Tibial nerve (tissue), 4 donors: ENCODE measurements at places on chromosomes 3 and 15. TPM values are rescaled to one million over a fixed set of nuclear protein-coding genes. Genes with fewer than 3 reads are reported as not detected.

GRCh38 chr15:58864602-58865424 is 68.7 kb downstream of the SLTM start:
- no peaks in the 10 kb centered on the region for H3K36me3 ChIP-seq
- no peaks in the 10 kb centered on the region for H3K27me3 ChIP-seq
- H3K27ac ChIP-seq, result no peak overlapping the region

DNA sequence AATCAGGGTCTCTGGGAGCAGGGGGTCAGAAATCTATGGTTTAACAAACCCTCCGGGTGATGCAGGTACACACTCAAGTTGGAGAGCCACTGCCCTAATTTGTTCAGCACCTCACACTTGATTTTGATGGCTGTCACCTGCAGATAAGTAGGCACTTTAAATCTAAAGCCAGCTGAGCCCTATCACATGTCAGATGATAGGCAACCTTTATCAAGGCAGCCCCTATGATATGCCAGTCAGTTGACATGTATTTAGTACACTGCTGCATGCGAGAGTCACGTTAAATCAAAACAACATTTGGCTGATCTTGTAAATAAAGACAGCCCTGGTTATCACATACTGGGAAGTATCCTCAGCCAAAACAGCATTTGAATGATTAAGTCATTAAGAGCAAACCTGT is 104.4 kb upstream of the MCTP2 start:
- no peak overlapping the region for H3K27ac ChIP-seq
- DNase-seq, result no peak
- H3K36me3 ChIP-seq, result no peaks in the 10 kb centered on the region
- H3K4me1 ChIP-seq, result no peaks in the 10 kb centered on the region
- no peak overlapping the region for H3K4me3 ChIP-seq
- no peaks in the 10 kb centered on the region for H3K27me3 ChIP-seq

GRCh38 chr3:67557848-67558355 is 96.5 kb downstream of the SUCLG2 start:
- no peaks in the 10 kb centered on the region for H3K27me3 ChIP-seq
- peaks cover 9% of the 10 kb centered on the region for H3K4me1 ChIP-seq
- no peak overlapping the region for H3K27ac ChIP-seq
- no peaks in the 10 kb centered on the region for H3K36me3 ChIP-seq
- H3K4me3 ChIP-seq, result no peak overlapping the region

Gene SCAMP5
- total RNA-seq, result 14.1 TPM

GRCh38 chr3:71784914-71785531 is at the start of gene PROK2:
TSS of gene PROK2 (minus strand) at chr3:71785148. CDS start at chr3:71785052, 96 bp downstream.
- H3K27ac ChIP-seq, result no peak within 1 kb of the TSS
- H3K27me3 ChIP-seq, result no peaks in the 10 kb centered on the region
- peak within 1 kb of the TSS; percentile 19 for H3K4me3 ChIP-seq

Gene TP63
- 1.7 TPM for total RNA-seq

DNA sequence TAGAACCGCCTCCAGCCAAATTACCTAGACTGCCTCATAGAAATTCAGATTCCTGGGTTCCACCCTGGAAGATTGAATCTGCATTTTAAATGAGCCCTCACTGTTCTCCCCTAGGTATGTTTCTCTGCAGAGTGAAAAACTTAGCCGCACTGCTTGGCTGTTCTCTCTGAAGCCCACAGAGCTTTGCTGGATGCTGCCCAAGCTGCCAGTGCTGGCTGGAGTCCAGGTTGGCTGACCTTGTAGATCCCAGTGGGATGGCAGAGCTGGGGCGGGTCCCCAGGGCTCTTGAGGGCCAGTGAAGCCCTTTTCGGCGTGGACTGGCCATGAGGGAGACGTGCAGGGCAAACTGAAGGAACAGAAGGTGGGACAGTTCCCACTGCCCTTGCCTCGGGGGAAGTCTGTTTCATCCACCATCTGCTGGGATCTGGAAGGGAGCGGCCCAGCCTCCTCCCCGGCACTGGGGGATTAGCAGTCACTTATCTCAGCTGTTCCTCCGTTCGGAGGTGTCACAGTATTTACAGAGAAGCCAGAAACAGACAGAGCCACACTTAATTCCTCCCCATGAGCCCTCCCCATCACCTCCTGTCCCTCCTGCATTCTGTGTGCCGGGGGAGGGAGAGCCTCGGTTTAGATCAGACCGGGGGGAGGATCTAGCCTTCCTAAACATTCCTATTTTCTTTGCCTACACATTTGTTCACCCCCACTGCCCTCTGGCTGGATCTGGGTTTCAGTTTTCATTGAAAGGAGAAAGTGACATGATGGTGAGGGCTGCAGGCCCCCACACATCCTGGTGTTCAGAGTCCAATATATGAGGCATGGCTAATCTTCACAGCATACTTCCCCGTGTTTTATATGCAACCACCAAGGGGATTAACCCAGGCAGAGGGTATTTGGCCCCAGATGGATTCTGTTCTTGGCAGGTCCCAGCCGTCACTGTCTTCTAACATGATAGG is 4.1 kb upstream of the ACTC1 start:
- H3K4me3 ChIP-seq, result no peak overlapping the region
- no peak overlapping the region for H3K27ac ChIP-seq
- H3K27me3 ChIP-seq, result no peaks in the 10 kb centered on the region

Gene HRH1
- total RNA-seq, result 15.9 TPM

DNA sequence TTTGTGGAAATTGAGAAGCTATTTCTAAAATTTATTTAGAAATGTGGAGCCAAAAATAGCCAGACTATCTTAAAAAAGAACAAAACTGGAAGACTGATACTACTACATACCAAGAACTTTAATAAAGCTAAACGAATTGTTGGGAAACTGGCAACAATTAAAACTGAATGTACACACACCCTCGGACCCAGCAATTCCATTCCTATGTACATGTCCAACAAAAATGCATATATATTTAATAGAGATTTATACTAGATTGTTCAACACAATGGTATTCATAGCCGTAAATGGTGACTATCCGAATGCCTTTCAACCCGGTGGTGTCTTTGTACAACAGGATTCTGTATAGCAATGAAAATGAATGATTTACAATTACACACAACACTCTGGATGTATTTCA is 136.5 kb upstream of the RASGRP1 start:
- no peaks in the 10 kb centered on the region for H3K4me1 ChIP-seq
- H3K27ac ChIP-seq, result no peak overlapping the region

Gene CGNL1
- total RNA-seq, result 31.9 TPM

Gene CAPN3
- 31.7 TPM for total RNA-seq

DNA sequence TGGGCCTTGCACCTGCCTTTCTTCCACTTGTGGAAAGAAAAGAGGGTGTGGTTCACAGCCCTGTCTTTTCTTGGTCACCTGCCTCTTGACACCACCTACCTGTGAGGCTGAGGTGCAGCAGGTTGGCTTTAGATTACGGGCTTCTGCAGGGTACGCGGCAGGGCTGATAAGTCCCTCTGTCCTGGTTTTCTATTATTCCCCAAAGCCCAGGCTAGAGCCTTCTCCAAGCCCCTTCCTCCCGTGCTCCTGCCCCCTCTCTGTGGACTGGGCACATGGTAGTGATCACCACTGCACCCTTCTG is 44.8 kb upstream of the HACD2 start:
- H3K4me3 ChIP-seq, result no peak overlapping the region
- H3K27me3 ChIP-seq, result no peaks in the 10 kb centered on the region
- H3K4me1 ChIP-seq, result no peaks in the 10 kb centered on the region
- DNase-seq, result no peak
- no peak overlapping the region for H3K27ac ChIP-seq

DNA sequence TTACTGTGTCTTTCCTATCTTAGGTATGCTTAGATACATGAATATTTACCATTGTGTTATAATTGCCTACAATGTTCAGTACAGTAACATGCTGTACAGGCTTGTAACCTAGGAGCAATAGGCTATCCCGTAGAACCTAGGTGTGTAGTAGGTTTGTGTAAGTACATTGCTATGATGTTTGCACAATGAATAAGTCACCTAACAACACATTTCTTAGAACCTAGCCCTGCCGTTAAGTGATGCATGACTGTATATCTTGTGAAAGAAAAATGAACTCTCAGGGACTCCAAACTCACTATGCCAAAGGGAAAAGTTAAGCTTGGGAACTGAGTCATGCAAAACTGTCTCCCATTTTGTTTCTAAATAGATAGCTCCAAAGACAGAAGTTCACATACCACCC is 91.5 kb upstream of the ACP3 start:
- no peak overlapping the region for H3K27ac ChIP-seq
- H3K4me3 ChIP-seq, result no peak overlapping the region
- no peak for DNase-seq
- H3K4me1 ChIP-seq, result no peaks in the 10 kb centered on the region

DNA sequence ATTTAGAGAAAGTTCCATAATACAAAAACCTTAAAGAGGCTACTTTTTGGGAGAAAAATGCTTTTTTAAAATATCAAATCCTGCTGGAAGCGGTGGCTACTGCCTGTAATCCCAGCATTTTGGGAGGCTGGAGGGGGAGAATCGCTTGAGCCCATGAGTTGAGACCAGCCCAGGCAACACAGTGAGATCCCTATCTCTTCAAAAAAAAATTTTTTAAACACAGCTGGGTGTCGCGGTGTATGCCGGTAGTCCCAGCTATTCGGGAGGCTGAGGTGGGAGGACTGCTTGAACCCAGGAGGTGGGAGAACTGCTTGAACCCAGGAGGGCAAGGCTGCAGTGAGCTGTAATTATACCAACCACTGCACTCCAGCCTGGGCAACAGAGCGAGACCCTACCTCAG is 14.2 kb downstream of the SLTM start:
- H3K27me3 ChIP-seq, result no peaks in the 10 kb centered on the region
- no peaks in the 10 kb centered on the region for H3K4me1 ChIP-seq
- no peak overlapping the region for H3K27ac ChIP-seq
- peaks cover 22% of the 10 kb centered on the region for H3K36me3 ChIP-seq
- H3K4me3 ChIP-seq, result no peak overlapping the region

GRCh38 chr3:127200086-127200691 is 7.3 kb downstream of the PRR23E start:
- H3K27ac ChIP-seq, result no peak overlapping the region
- no peaks in the 10 kb centered on the region for H3K27me3 ChIP-seq
- H3K4me3 ChIP-seq, result no peak overlapping the region
- DNase-seq, result no peak
- H3K4me1 ChIP-seq, result no peaks in the 10 kb centered on the region

DNA sequence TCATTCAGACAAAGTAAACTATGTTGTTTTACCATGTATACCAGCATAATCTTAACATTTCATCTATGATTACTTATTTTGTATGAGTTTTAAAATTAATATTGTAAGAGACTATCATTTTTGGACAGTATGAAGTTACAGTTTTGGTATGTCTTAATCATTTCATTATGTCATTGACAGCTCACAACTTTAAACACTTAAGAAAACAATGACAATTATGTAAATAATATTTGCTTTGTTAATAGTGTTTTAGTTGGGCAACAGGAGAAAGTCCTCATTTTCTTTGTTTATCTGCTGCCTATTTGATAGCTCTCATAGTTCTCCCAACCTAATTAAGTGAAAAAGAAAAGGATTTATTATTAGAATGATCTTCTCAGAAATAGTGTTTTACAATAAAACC is 80.2 kb downstream of the MEF2A start:
- H3K4me1 ChIP-seq, result peaks cover 16% of the 10 kb centered on the region
- DNase-seq, result no peak
- no peaks in the 10 kb centered on the region for H3K27me3 ChIP-seq
- no peaks in the 10 kb centered on the region for H3K36me3 ChIP-seq

DNA sequence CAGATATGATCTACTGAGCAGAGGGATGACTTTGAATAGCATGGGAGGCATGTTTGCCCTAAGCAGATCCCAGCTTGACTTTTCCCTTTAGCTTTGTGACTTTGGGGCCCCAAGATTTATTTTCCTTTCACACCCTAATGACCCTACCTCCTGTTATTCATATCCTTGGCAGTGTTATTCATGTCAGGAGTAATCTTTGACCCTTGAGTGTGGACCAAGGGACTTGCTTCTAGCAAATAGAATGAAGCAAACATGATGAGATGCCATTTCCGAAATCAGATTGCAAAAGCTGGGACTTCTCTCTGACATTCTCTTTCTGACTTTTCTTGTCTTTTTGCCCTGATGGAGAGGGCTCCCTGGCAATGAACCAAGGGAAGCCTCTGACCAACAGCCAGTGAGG is 415.4 kb upstream of the PROK2 start:
- H3K4me1 ChIP-seq, result no peaks in the 10 kb centered on the region
- H3K27me3 ChIP-seq, result no peaks in the 10 kb centered on the region
- no peak overlapping the region for H3K27ac ChIP-seq
- no peak overlapping the region for H3K4me3 ChIP-seq

Gene SI
- not detected for total RNA-seq

DNA sequence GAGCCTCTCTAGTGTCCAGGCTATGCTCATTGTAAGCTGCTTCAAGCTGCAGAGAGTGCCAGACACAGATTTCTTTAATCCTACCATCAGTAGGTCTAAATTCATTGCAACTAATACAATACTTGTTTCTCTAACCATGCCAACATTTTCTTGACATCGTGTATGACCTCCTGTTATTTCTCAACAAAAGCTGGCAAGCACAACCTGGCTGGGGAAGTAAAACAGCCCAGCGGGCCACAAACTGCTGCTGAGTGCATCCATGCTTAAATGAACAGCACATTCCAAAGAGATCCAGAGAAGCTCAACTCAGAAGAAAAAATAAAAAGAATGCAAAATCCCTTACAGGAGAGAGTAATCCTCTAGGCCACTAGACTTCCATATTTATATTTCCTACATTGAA is 36.5 kb downstream of the GMNC start:
- H3K27me3 ChIP-seq, result no peaks in the 10 kb centered on the region
- no peak overlapping the region for H3K4me3 ChIP-seq
- H3K36me3 ChIP-seq, result no peaks in the 10 kb centered on the region
- no peak for DNase-seq
- H3K4me1 ChIP-seq, result no peaks in the 10 kb centered on the region

- H3K27me3 ChIP-seq, result no peaks in the 10 kb centered on the region
- no peak overlapping the region for H3K27ac ChIP-seq
- no peaks in the 10 kb centered on the region for H3K36me3 ChIP-seq
- DNase-seq, result no peak
- H3K4me3 ChIP-seq, result no peak overlapping the region
Observed at GRCh38 chr3:28019740-28020139, 221.7 kb upstream of the CMC1 start.

DNA sequence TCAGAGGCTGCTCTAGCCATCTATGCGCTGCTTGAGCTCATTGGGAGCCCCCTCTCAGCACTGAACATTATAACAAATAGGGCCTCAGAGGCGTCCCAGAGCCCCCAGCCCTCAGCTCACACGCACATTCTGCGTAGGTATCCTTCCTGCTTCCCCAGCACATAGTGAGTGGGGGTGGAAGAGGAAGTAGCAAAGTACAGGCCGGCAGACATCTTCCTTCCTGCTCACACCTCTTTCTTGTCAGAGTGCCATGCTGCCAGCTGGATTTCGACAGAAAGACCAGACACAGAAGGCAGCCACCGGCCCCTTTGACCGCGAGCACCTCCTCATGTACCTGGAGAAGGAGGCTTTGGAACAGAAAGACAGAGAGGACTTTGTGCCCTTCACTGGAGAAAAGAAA is 16.6 kb downstream of the TMOD2 start:
- DNase-seq, result no peak
- peaks cover 79% of the 10 kb centered on the region for H3K4me1 ChIP-seq
- no peaks in the 10 kb centered on the region for H3K36me3 ChIP-seq
